GM12892 (cell line): ENCODE measurements at places on chromosomes 5 and 9.

GRCh38 chr9:125732562-125732961, 14.6 kb upstream of the PBX3 start:
- DNase-seq = no peak

- DNase-seq = no peak
Observed at GRCh38 chr9:19231904-19232822, 1.7 kb downstream of the DENND4C start.

- DNase-seq = no peak
Observed at GRCh38 chr5:14061106-14061505, 82.0 kb upstream of the TRIO start.

GRCh38 chr5:94748212-94748611, 129.7 kb downstream of the SLF1 start:
- DNase-seq = no peak

DNA sequence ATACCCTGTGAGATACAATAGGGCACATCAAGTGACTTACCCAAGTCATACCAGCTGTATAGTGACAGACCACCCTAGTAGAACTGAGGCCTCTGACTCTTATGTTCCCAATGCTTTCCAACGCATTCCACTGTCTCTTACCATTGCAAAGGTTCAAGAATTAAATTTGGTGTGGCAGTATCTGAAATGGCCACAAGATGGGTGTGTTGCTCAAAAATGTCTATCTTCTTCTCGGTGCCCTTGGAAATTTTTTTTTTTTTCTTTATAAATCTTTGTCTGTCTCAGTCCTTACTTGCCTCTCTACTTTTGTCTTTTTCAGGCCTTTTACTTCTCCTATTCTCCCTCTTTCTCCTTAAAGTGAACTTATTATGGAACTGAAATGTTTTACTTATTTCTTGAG, 48.4 kb downstream of the GPR21 start:
- DNase-seq = no peak

DNA sequence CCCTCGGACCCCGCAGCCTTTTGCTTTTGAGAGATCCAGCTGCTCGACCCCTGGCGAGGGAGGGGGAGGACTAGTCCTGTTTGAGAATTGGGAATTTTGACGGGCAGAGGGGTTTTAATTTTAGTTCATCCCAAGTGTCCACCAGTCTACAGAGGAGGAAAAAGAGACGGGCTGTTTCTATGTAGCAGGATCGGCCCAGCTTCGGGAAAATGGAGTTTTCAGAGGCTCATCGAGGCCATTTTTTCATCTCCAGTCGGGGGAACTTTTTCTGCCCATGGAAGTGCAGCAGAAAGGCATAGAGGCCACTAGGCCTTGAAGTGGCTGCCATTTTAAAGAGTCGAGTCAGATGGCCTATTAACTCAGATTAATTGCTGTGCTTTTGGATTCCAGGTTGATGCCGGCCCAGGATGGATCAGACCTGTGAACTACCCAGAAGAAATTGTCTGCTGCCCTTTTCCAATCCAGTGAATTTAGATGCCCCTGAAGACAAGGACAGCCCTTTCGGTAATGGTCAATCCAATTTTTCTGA, 1.2 kb downstream of the NSD1 start:
- no peak for DNase-seq

DNA sequence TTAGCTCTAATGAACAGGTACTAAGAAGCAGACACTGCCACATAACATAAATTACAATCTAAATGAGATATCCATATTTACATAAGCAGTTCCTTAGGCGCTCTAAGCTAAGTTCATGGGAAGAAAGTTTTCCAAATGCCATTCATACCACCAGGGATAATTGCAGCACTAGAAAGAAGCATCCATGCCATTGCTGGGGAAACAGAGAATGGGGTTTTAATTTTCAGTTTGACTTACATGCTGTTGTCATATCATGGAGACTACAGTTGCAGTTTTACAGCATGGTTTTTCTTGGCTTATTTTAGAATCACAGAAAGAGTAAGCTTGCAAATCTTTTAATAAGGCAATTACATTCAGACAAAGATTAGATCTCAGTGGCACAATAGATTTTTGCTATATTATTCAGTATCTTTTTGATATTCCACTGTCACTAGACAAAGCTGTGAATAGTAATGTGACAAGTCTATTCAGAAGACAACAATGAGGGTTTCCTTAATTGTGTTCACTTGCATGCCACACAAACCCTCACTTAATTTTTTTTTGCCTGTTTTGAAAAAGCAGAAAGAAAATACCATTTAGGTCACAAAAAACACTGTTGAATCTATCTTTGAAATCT, 108.4 kb upstream of the ELAVL2 start:
- no peak for DNase-seq

GRCh38 chr5:16918156-16918555, 17.9 kb downstream of the MYO10 start:
- no peak for DNase-seq

DNA sequence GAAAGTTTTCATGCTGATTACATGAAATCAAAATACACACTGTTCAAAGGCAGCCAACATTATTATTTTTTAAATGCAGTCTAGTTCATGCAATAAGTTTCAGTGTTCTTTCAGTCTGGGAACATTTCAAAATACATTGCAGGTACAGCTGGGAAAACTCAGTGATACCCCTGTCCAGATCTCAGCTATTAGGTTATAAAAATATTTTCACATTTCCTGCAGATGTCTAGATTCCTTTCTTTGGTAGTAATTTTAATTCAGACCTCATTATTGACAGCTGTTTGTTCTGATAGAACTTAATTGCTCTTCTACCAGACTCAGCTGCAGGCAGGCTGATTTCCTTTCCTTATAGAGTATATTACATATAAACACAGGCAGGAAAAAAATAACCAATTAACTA, 556.8 kb upstream of the DMAC1 start:
- DNase-seq = no peak

- no peak for DNase-seq
Observed at GRCh38 chr5:160342413-160342941, 27.9 kb downstream of the C1QTNF2 start.

DNA sequence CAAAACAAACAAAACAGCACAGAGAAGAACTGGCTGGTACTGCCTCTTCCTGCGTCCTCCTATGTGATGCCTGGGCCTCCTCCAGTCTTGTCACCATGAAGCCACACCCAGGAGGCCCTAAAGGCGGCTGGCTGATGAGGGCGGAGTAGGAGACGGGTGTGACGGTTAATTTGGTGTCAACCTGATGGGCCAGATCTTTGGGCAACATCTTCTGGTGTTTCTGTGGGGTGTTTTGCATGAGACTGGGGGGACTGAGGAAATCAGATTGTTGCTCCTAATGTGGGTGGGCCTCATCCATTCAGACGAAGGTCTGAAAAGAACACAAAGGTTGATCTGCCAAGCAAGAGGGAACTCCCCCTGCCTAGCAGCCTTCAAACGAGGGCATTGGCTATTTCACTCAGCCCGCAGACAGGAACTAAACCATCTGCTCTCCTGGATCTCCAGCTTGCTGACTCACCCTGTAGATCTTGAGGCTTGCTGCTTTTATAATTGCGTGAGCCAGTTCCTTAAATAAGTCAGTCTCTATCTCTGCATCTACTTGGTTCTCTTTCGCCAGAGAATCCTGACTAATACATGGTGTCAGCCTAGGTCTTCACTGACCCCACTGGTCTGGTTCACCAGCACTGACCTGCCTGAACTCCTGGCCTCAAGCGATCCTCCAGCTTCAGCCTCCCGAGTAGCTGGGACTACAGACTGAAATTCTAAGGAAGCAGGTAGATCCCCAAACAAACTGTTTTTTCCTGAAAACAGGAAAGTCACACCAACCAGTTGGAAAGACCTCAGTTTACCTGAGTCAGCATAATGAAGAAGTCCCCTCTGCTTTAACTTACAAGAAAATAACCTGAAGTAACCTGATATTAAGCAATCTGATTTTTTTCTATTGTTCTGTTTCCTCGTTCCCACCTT, 12.8 kb upstream of the ZFP62 start:
- no peak for DNase-seq

- DNase-seq = no peak
Observed at GRCh38 chr9:130728721-130729120, 35.1 kb downstream of the EXOSC2 start.

GRCh38 chr9:37156205-37156604, 35.8 kb downstream of the ZCCHC7 start:
- no peak for DNase-seq

DNA sequence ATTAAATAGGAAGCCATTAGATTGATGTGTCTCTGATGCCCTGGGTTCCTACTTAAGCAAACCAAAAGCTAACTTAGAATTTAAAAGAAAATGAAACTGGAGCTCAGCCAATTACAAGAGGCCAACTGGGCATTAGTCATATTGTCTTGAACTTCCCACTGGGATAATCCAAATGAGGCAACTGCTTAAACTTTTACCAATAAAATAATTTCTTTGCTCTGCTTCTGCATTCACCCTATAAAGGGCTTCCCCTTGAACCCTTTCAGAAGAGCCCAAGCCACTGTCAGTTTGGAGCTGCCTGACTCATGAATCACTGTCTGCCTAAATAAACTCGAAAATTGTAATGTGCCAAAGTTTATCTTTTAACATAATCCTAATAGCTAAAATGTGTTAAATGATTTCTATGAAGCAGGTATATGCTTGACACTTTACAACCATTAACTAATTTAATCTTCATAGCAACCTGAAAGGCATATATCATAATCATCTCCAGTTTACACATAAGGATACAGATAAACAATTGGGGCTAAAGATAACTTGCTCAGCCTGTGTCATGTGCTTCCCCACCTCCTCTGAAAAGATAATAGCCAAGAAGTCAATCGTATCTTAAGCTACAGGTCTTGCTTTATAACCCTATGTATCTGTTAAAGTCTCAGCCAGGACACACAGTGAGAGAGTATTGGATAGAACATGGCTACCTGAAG, 11.5 kb downstream of the GPR150 start:
- DNase-seq = no peak

GRCh38 chr9:111063332-111063731, 25.1 kb upstream of the LPAR1 start:
- DNase-seq = no peak

GRCh38 chr5:8949908-8950307, 596.0 kb downstream of the SEMA5A start:
- no peak for DNase-seq

GRCh38 chr9:116247791-116248374, 94.3 kb downstream of the PAPPA start:
- no peak for DNase-seq

GRCh38 chr9:5013374-5013773, 28.3 kb downstream of the JAK2 start:
- no peak for DNase-seq

DNA sequence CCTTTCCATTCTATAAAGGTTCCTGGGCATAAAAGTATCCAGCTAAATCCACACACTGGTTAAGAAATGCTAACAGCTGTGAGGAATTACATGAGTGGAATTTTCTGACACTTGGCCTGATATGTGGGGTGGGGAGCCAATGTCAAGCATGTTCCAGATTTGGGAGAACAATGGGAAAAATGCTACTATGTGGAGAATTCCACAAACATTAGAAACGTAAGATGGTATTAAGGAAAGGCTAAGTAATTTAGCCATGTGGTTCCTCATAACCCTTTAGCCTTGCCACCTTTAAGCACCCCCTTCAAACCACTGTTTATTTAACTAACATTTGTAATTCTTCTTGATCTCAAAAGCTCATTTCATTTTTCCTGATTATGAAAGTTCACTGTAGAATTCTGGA, 149.2 kb downstream of the GNA14 start:
- DNase-seq = no peak

GRCh38 chr5:180540050-180540694, 46.0 kb downstream of the CNOT6 start:
- no peak for DNase-seq

DNA sequence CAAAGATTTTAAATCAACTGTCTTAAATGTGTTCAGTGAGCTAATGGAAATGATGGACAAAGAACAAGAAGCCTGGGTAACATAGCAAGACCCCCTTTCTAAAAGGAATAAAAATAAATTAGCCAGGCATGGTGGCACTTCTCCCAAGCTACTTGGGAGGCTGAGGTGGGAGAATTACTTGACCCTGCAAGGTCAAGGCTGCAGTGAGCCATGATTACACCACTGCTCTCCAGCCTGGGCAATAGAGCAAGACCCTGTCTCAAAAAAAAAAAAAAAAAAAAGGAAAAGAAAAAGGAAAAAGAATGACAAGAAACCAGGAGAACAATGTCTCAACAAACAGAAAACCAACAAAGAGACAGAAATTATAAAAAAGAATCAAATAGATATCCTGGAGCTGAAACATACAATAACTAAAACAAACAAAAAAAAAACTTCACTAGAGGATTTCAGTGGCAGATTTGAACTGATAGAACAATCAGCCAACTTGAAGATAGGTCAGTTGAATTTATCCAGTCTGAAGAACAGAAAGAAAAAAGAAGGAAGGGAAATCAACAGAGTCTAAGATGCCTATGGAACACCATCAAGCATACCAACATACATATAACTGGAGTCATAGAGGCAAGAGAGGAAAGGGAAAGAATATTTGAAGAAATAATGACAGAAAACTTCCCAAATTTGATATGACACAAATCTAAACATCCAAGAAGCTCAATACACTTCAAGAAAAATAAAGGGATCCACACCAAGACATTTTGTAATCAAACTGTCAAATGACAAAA, 16.8 kb upstream of the SLC35D2 start:
- no peak for DNase-seq

DNA sequence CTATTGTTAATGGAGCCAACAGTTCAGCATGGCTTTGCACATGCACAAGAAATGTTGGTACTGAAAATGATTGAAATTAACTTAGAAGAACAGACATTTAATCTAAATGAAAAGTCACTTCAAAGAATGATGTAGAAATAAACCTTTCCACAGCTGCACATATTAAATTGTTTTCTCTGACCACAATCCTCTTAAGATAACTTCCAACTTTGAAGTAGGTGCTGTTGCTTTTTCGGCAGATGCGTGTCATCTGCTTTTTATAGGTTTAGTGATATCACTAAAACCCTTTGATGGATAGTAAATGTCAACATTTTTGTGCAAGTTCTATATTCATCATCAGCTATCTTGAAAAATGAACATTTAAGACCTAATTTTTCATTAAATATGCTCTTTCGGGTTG, 25.3 kb upstream of the SLC1A3 start:
- DNase-seq = no peak

- DNase-seq = no peak
Observed at GRCh38 chr9:108178318-108178717, 677.5 kb downstream of the ACTL7B start.

GRCh38 chr5:140576776-140577201, 12.2 kb downstream of the SLC35A4 start:
- DNase-seq = no peak

GRCh38 chr5:14110680-14111079, 32.5 kb upstream of the TRIO start:
- no peak for DNase-seq

DNA sequence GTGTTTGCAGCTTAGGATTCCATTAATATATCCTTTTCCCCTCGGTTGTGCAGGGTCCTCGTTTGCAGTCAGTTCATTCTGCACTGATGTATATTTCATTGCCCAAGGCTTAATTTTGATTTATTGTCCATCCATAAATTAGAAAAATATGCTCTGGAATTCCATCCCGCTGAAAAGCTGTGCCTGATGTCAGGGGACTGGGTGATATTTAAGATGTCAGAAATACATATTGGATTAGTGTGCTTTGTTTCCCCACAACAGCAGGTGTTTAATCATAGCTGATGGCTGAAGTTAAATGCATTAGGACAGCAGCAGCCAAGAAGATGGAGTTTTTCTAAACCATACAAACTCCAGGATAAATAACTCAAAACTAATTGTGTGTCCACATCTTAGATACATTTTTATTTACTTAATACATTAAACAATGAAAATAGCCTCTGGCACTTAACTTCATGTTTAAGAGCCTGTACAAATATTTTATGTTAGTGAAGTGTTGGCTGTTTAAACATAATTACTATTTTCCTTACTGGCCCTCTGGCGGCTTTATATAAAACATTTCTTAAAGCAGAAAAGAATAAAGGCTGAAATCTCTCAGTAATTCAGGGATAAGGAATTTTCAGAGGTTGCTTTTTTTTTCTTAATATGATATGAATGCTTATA, 170.4 kb upstream of the TBCA start:
- no peak for DNase-seq
